Stimulated activated CD8-positive, alpha-beta memory T cell treated with anti-CD3 and anti-CD28 coated beads, Interleukin-15, amount 100 ng/mL, for 24 hours (primary cell): ENCODE measurements at places on chromosomes 5 and 9.

GRCh38 chr5:143473481-143473880 is 70.0 kb upstream of the NR3C1 start:
- no peak for DNase-seq

DNA sequence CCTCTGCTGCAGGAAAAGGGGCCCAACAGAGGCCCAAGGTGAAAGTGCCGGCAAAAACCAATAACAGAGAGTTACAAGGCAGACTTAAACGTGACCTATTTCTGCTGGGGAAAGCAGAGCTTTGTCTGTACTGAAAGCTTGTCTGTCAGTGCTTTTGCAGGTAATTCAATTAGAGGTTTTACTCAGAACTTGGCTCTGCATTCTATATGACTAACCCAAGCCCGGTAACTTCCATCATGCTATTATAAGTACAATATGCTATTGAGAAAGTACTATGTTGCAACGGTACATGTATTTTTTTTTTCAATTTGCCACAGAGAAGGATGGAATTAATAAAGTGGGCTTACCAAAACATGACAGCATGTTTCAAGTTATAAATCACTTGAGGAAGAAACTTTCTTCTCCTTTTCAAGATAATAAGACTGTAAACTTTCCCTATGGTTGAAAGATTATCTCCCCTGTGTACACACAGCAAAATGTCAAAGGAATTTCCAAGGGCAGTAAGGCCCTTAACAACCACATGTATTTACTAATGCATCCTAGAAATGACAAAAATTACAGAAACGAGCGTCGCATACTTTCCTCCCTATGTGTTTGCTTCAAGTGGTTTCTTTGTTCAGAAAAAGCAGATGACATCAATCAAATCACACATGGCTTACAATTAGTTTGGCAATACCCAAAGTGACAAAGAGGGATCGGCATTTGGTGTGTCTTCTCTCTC is 282.4 kb downstream of the EFNA5 start:
- DNase-seq: no peak

DNA sequence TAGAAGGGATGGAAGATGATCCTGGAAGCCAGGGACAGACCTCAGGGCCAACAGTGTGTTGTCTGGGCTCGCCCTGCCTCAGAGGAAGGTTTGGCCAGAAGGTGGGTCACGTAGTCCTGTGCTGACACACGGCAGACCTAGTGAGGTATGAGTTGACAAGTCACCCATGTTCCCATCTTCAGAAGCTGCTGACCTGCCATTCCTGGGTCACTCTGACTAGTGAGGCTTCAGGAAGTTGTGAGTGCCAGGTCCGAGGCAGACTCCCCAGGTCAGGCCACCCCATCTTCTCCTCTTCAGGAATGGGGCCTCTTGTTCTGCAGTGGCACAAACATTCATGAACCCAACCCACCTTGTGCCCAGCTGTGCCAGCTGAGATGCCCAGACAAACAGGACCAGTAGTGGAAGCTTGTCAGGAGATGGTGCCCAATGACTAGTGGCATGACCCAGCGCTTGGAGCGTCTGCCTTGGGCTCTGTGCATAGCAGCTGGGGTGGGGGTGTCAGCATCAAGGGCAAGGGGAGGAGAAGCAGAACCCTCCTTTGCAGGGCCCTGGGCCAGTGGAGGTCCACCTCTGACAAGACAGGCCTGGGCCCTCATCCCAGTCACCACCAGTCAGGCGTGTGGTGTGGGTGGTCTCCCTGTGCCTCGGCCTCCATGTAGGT is 16.8 kb upstream of the ANGPTL2 start:
- DNase-seq: no peak

GRCh38 chr9:22307013-22307711 is 139.5 kb upstream of the DMRTA1 start:
- DNase-seq: no peak

DNA sequence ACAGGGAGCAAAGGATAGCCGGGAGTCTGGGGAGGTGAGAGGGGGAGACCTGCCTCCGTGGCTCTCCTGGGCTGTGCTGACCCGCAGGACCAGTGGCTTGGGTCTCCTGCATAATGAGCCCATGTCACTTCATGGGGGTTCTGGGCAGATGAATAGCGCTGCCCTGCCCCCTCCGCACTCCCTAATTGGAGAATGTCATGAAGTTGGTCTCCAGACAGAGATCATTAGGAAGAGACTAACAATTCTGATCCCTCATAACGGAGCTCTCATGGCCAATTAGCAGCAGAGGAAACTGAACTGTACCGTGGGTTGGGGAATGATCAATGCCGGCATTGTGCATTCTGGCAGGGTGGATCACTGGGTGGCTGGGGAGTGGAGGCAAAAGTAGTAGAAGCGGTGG is 186.1 kb downstream of the FSTL4 start:
- DNase-seq: no peak

- no peak for DNase-seq
Observed at GRCh38 chr9:68732405-68733020, 27.5 kb downstream of the PIP5K1B start.

DNA sequence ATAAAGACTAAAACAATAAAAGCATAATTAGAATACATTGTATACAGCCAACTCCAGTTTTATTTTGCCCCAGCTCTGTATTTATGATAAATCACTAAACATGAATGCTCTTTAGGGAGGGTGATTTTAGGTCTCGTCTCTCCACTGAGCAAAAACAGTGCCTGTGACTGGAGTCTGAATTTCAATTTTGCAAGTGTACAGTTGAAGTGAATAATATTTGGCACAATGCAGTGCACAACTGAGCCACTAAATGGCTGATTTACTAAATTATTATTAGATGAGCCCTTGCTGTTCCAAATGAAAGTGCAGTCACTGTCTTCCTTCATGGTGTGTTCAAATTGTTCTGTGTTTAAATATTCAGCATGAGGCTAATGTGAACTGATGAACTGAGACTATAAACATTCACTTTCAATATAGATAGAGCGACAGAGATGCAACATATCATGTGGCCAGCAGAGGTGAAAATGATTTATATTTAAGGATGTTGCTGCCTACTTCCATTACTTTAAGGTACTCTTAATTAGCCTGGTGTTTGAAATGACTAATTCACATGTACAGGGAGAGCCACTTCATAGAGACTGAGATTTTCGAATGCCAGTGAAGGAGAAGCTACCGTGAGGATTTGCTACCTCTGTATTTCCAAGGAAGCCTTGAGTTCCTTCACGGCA is 375.1 kb downstream of the EBF1 start:
- DNase-seq: no peak

GRCh38 chr9:13487936-13488335 is 208.4 kb upstream of the MPDZ start:
- no peak for DNase-seq
